Stimulated activated CD4-positive, alpha-beta T cell treated with anti-CD3 and anti-CD28 coated beads, Interleukin-1b, Interleukin-23, amount 100 ng/mL, for 24 hours (primary cell): ENCODE measurements at places on chromosomes 1 and 21.

DNA sequence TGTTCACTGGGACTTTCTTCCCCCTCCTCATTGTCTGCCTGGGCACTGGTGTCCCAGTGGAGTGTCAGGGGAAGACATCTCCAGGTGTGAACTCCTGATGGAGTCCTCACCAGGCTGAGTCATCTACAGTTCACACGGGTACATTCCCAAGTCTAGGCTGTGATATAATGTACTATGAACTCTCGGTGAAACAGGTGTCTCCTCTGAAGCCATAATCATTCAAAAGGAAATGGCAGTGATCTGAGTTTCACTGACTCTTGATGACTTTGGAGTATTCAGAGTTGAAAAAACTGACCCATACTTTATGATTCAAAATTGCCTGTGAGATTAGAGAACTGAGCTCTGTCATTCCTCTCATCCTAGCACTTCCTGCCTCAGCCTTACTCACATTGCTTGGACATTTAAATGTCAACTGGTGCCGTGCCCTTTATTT is 9.1 kb downstream of the LAMC2 start:
- DNase-seq, result no peak

- DNase-seq, result no peak
These were observed 49.5 kb downstream of the SSBP3 start for GRCh38 chr1:54356680-54357147.

DNA sequence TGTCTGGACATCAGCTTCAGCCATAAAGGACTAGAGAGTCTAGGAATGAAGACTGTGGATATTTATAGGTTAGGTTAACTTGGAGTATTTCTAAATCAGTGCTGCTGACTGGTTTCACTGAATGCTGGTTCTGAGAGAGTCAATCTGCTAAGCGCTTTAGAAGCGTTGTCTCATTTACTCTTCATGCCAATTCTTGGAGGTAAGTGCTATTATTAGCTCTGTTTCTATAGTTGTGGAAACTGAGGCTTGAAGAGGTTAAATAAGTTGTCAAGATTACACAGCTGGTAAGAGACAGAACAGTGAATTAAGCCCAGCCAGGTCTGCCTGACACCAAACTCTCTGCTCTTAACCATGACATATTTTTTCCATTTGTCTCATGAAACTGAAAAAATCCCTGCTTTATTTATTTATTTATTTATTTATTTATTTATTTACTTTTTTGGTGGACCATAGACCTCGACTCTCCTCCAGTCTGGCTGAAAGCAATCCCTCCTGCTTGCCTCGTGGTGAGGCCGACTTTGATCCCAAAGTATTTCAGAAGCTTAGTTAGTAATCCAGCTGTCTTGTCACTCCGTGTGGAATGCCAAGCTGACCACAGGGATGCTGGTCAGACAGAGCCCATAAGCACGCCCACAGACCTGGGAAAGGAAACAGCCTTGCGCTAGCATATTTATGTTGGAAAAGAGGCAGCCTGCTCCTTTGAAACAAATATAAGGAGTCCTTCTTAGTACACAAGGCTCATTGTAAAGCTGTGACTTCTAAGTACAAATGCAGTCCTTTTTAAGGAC is 16.9 kb downstream of the NTMT2 start:
- DNase-seq, result no peak

DNA sequence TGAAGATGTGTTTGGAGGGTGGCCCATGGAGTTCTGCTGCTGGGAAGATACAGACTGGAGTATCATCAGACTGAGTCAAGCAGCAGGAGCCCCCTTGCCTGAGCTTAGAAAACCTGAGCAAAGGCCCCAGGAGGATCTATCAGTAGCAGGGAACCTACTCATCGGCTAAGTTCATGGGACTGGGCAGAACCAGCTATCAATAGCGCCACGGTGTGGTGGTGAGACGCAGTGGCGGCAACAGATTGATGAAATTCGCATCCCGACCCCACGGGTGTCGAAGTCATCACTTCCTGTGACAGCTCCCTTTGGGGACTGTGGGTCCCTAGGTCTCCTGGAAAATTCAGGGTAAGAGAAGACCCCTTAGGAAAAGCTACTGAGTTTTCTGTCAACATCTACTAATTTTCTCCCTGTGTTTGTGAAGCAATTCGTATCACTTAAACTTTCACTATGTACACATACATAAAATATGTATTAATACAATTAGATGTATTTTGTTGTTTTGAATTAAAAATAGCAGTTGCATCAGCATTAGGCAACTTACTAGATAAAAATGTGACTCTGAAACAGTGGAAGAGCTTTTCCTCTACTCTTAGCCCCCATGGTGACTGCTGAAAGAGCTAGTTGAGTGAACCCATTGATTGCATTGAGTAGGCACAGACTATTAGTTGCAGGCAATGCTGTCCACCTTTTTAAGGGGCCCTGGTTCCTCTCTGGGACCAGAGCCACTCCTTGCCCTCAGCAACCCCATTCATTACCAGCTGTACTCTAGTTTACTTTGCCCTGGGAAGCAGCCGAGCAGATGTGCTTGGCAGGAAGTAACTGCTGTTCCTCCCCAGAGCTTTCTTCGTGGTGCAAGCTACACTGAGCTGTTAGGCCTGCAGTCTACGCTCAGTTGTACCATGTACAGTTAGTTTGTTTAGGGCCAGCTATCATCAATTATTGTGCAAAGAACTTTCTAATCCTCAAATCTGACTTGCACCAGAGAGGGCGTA is 7.3 kb upstream of the CACNA1S start:
- DNase-seq, result no peak

DNA sequence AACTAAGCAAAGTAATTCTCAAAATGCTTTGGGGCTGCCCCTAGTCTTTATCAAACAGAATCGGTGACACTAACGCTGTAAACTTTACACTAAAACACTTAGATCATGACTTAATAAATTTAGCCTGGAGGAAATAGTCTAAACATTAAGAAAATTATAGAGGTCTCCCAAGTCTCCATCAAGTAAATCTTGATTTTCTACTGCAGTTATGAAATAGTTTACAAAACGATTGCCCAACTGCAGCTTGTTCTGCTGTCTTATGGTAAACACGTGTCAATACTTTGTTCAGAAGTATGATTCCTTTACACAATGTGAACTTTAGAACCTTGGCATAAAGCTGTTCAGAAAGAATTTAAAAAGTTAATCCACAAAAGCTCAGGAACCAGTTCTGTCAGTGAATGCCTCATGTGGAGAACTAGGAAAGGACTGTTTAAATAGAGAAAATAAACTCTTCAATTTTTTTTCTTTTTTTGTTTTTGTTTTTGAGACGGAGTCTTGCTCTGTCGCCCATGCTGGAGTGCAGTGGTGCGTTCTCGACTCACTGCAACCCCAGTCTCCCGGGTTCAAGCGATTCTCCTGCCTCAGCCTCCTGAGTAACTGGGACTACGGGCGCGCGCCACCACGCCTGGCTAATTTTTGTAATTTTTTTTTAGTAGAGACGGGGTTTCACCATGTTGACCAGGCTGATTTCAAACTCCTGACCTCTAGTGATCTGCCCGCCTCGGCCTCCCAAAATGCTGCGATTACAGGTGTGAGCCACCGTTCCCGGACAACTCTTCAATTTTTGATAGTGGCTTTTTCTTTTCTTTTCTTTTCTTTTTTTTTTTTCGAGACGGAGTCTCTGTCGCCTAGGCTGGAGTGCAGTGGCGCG is 1.6 kb downstream of the DDI2 start:
- DNase-seq, result no peak

DNA sequence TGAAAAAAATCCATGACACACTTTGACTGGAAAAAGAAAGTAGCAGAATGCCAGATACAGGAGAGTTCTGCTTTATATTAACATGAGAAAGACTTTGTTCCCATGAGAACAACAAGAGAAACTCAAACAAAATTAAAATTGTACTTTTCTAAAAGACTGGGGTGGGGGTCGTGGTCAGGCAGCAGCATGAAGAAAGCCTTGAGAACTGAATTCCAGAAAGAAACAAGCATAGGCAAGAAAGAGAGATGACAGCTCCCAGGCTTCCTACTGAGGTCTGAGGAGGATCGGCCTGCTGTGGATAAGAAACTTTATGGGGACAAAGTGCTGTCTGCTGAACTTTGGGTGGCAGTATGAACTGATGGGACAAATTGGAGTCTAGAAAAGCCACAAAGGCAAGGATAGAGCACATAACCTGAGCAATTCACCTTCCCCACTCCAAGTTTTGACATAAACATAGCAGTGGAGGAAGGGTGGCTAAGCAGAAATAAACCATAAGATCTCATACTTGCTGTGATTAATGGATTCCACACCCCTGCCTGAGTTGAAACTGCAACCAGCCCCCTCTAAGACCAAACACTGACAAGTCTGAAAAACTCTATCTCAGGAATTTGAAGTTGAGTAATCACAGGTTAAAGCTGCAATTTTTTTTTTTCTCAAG is 43.7 kb downstream of the COL6A1 start:
- no peak for DNase-seq

DNA sequence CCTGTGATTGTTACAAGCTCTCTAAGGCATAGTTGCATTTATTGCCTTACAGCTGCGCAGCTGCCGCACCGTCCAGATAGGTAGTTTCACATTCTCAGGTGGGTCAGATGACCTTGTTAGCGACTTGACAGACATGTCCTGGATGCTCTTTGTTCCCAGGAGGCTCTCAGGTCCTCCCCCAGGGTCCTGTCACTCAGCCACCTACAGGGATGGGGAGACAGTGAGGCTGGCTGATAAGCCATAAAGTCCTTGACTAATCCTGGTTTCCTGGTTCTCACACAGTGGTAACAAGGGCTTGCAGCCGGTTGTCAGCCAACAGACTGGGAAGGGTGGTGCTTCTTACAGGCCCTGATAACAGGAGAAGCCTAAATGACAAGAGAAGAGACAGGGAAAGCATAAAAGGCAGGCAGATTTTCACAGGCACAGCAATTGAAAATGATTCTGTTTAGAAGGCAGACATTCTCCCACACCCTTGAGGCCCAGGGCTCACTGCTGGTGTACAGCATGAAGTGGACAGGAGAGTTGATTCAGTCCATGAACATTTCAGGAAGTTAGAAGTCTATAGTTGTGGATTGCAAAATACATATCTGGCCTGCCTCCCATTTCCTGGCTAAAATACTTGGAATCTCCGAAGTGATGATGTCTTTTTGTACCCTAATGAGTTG is 2.9 kb downstream of the ARF1 start:
- DNase-seq, result no peak

DNA sequence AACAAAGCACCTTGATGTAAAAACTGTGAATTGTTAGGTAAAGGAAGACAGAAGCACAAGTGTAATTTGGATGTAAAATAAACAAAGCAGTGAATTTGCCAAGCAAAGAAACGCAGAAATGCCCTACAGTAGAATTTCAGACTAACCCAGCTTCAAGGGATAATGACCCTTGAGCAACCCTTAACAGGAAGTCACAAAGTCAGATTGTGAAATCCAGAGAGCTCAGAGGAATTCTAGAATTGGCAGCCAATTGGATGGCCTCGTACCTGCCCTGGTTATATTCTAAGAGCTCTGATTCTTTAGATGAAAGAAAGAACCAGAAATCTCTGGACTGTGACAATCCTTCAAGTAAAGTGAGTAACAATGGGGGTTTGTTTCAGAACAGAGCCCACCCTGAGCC is 152.7 kb upstream of the CHRM3 start:
- no peak for DNase-seq

GRCh38 chr1:92851729-92852128 is 19.9 kb downstream of the RPL5 start:
- DNase-seq, result no peak

DNA sequence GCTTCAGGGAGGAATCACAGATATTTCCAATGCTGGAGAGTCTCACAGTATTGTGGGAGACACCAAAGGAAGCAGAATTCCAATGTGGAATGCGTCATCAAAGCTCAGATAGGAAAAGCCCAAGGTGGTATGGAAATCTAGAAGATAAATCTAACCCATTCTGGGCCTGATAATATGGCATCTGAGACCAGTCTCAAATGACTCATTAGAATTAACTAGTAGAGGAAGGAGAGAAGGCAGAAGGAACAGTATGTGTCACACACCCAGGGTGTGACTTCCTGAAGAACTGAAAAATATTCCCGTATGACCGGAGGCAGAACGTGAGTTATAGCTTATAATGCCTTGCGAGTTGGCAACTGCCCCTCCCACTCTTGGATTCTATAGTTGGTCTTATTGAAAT is 499.2 kb downstream of the PLPP3 start:
- no peak for DNase-seq

DNA sequence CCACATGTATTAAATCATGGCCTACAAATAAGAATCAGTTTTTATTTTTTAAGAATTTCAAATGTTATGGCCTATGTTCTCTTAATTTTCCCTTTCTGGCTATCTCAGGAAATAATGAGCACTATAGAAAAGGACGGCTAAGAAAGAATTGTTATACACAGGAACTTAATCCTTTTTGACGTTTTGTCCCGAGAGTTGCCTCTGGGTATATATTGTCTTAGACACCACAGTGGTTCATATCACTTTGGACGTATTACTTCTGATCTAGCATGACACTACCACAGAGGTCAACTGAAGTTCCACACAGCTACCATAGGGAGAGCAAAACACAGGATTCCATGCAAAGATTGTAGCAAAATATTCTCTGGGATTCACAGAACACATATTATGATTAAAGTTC is 307.6 kb downstream of the VAV3 start:
- DNase-seq, result no peak

GRCh38 chr1:3275471-3276340 is 178.8 kb upstream of the ARHGEF16 start:
- no peak for DNase-seq

- DNase-seq, result no peak
These were observed 325.0 kb upstream of the ESRRG start for GRCh38 chr1:217048104-217048707.

GRCh38 chr1:168833801-168834224 is 104.8 kb upstream of the DPT start:
- no peak for DNase-seq

DNA sequence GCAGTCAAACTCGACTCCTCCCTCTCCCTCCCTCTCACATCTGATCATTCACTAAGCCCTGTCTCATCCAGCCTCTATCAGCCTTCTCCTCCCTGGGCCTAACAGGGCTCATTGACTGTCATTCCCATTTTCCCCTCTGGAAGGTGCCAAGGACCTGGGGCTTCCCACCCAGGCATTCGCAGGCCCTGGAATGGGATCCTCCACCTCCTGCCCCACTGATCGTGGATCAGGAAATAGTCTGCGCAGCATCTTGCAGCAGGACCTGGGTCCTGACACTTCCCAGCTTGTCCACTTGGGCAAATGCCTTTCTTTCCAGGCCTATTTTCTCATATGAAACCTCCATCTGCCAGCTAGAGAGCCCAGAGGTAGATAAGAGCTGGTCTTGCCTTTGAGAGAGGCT is 71.2 kb upstream of the ZC3H12A start:
- DNase-seq, result no peak

- DNase-seq, result no peak
These were observed 33.8 kb downstream of the RSPH1 start for GRCh38 chr21:42461881-42462877.

- no peak for DNase-seq
These were observed 1.7 kb upstream of the OPTC start for GRCh38 chr1:203492082-203492747.

DNA sequence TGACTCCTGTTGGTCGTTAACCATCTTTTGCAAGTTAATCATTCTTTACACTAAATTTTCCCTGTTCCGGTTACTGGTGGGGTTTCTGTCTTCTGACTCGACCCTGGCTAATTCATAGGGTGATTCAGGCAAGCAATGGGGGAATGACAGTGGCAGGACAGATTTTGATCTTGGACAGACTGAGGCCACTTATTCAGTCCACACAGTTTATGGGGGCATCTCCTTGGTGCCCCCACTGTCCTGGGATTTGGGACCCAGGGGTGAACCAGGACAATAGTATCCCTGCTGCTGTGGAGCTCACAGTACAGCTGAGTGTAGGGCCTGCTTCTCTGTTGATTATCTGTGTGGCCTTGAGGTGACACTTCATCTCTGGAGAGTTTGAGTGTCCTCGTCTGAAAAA is 540.4 kb downstream of the MATN1 start:
- DNase-seq, result no peak
